Upper lobe of left lung (tissue), 6 donors: ENCODE measurements at places on chromosomes 7 and 10.

GRCh38 chr10:132611026-132611910 lies 73.7 kb downstream of the INPP5A start:
- no peak for DNase-seq

GRCh38 chr10:32957341-32958084 lies 517 bp downstream of the ITGB1 start:
- DNase-seq, result peak; percentile 94

DNA sequence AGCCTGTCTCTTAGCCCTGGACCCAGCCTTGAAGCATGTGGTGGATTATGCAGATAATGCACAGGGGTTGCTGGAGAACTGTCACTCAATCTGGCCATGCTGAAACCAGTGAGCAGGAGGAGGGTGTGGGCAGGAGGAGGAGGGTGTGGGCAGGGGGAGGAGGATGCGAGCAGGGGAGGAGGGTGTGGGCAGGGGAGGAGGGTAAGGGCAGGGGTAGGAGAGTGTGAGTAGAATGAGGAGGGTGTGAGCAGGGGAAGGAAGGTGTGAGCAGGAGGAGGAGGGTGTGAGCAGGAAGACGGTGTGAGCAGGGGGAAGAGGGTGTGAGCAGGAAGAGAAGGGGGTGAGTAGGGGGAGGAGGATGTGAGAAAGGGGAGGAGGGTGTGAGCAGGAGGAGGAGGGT lies 18.8 kb downstream of the CAMK2B start:
- DNase-seq, result no peak

- DNase-seq, result no peak
These were observed 39.9 kb downstream of the CCDC3 start for GRCh38 chr10:12961416-12962205.

GRCh38 chr7:5594616-5595544 lies 171.2 kb upstream of the TNRC18 start:
- no peak for DNase-seq

- DNase-seq, result peak; percentile 27
These were observed 37.4 kb downstream of the AGAP6 start for GRCh38 chr10:50025627-50026026.

- no peak for DNase-seq
These were observed 112.5 kb downstream of the MYOF start for GRCh38 chr10:93369588-93370164.

DNA sequence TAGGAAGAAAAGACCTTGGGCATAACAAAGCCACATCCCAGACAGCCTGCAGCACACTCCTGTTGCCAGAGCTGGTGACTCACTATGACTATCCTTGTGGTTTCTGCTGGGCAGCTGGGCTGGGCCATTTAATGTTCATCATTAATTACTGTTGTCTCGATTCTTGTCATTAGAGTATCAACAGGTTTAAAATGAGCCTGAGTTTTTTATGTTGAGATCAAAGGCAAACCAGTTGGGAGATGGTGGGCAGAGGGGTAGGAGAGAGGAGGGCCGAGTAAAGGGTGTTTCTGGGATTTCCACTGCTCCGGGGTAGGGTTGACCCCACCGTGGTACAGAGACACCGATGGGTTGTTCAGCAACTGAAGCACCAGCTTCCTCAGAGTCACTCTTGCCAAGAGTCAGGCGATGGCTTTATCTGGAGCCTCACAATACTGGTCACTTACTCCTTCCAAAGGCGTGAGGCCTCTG lies 128.7 kb upstream of the LYZL1 start:
- DNase-seq, result no peak
